Esophagus squamous epithelium (tissue), 5 donors: ENCODE measurements at places on chromosomes 11 and 22. TPM values are rescaled to one million over a fixed set of nuclear protein-coding genes. Genes with fewer than 3 reads are reported as not detected.

GRCh38 chr11:1442163-1442562 is 44.4 kb downstream of the MOB2 start:
- H3K36me3 ChIP-seq = no peaks in the 10 kb centered on the region
- peaks cover 9% of the 10 kb centered on the region for H3K4me1 ChIP-seq
- H3K27me3 ChIP-seq = no peaks in the 10 kb centered on the region

DNA sequence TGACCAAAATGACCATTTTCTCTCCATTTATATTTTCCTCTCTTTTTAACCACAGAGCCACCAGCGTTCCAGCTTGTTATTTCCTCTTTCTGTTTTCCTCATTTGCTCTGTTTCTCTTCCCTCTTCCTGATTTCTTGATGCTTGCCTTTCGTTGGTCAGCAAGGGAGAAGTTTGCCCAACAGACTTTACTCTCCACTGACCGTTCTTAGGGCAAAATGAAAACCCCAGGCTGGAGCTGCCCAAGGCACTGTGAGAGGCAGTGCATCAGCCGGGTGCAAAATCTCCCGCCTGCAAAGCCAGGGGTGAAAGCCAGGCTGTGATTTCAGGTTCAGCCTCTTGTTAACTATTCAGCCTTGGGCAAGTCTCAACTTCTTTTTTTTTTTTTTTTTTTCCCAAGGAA is 26.1 kb upstream of the APLP2 start:
- H3K4me1 ChIP-seq = no peaks in the 10 kb centered on the region
- H3K36me3 ChIP-seq = no peaks in the 10 kb centered on the region
- DNase-seq = no peak
- H3K4me3 ChIP-seq = no peak overlapping the region
- no peaks in the 10 kb centered on the region for H3K27me3 ChIP-seq

DNA sequence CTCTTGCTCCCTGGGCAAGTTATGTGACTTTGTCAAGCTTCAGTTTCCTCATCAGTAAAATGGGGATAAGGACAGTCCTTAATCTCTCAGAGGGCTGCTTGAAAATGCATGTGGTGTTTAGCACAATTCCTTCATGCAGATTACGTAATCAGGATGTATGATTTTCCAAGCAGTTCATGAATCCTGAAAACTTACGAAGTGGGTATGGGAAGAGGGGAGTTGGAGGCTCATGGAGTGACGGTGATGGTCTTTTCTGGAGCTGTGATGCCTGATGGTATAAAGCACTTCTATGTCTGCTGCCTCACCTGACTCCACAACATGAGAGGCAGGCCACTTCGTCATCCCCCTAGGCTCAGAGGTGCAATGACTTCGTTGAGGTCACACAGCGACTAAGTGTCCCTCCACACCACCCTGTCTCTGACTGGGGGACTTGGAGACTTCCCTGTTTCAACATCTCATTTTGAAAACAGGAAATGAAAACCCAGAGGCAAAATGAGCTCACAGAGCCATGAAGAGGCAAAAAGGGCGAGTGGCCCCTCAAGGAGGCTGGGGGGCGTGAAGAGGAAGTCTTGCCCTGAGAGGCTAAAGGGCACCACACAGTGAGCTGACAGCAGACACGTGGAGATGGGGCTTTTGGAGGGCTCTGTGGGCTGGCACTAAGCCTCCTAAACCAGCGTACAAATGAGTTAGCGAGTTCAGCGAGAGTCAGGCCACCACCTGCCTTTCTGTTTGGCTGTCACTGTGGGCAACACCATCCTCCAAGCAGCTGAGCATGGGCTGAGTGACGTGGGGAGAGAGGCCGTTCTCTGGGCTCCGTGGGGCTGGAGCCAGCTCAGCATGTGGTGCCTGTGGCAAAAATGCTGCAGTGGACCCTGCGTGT is 10.1 kb downstream of the MCM5 start:
- no peak overlapping the region for H3K4me3 ChIP-seq
- DNase-seq = no peak
- no peaks in the 10 kb centered on the region for H3K4me1 ChIP-seq
- no peaks in the 10 kb centered on the region for H3K27me3 ChIP-seq

Gene STARD10
- 42.2 TPM for total RNA-seq

Gene OR5AR1
- total RNA-seq = not detected

Gene LDHAL6A
- not detected for total RNA-seq
